ENCODE measurements at places on chromosomes 6 and 20. TPM values are rescaled to one million over a fixed set of nuclear protein-coding genes. Genes with fewer than 3 reads are reported as not detected.

GRCh38 chr20:33169176-33169794 lies 1.3 kb downstream of the BPIFA2 start:
- H3K27ac ChIP-seq, result no peak overlapping the region
- H3K36me3 ChIP-seq, result no peaks in the 10 kb centered on the region
- no peak overlapping the region for H3K4me3 ChIP-seq

DNA sequence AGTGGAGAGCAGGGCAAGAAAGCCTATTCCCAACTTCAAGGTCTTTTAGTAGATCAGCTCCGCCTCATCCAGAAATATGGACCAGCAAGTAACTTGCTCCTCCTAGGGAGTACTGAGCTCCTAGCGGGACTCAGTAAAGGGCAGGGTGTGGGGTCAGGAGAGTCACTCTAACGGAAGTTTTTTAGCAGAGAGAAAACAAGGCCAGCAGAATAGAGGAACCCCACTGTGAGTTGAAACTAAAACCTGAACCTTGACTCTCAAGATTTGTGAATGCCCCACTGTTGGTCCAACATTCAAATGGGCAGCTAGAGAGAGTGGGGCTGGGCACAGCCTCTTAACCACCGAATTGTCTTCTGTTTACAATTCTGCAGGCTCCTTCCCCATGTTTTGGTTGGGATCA lies 244.8 kb downstream of the FARS2 start:
- no peaks in the 10 kb centered on the region for H3K4me1 ChIP-seq
- no peaks in the 10 kb centered on the region for H3K27me3 ChIP-seq
- no peaks in the 10 kb centered on the region for H3K36me3 ChIP-seq
- H3K27ac ChIP-seq, result no peak overlapping the region
- no peak for DNase-seq
- no peak overlapping the region for H3K4me3 ChIP-seq

DNA sequence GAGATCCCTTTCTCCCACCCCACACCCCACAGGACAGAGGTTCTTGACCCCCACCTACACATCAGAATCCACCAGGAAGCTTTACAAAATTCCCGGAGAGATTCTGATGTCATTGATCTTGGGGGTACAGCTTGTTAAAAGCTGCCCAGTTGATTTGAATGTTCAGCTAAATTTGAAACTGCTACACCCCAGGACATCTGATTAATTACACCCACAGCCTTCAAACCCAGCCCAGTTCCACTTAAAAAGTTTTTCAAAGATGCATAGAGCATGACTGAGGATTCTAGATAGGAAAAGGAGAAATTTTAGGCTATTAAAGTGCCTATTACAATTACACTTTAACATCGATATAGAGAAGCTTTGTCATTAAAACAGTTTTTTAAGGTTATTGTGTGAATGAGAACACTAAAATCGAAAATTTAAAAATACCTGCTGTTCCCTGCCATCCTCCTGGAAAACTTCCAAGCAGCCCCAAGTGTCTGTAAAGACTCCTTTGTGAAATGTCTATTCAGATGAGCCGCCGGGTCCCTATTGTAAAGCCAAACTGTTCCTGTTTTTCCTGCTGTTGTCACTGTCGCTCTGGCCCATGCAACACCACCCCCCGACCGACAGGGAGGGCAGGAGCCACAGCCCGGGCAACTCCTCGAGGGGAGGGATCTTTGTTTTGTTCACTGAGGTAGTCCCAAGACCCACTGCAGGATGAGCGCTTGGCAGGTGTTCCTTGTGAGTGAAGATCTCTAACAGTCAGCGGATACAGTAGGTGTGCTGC lies 132.5 kb upstream of the PHACTR3 start:
- no peak for DNase-seq
- no peak overlapping the region for H3K27ac ChIP-seq
- no peaks in the 10 kb centered on the region for H3K27me3 ChIP-seq
- H3K36me3 ChIP-seq, result no peaks in the 10 kb centered on the region
- no peak overlapping the region for H3K4me3 ChIP-seq

Gene RPL10A
- 3,839 TPM for total RNA-seq

DNA sequence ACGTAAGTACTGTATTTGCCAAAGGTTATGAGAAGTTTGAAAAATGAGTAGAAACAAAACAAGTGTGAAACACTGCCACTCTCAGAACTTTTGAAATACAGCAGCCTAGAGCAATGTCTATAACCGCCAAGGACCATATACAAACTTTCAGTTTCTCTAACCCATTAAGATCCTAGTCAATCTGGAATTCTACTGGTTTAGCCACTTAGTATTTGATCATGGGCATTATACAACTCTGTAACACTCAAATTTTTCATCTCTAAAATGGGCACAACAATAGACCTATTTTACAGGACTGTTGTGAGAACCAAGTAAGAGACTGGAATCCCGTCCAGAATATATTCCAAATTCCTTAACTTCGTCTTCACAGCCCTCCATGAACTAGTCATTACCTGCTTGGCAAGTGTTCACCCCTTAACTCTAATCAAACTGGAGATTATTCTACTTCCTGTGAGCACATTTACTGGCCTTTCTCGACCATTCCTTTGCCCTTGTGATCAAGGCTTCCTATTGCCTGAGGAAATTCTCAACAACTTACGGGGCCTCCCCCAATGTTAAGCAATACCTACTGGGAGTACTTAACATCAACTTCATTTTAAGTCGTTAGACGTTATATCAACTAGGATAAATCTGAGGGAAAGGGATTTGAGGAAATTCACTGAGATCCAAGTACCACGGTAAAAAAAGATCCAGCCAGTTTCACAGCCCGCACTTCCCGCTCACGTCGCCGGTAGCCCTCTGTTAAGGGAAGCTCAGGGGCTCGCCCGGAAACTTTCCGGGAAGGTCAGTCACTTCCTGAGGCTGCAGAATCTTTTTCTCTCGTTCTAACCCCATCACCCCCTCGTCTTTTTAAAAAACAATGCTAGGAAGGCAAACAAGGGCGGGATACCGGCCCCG lies 1.1 kb downstream of the EIF2S2 start:
- peak overlapping the region; percentile 84 for H3K27ac ChIP-seq
- H3K4me3 ChIP-seq, result peak overlapping the region; percentile 88
- peak; percentile 58 for DNase-seq
- no peaks in the 10 kb centered on the region for H3K27me3 ChIP-seq

DNA sequence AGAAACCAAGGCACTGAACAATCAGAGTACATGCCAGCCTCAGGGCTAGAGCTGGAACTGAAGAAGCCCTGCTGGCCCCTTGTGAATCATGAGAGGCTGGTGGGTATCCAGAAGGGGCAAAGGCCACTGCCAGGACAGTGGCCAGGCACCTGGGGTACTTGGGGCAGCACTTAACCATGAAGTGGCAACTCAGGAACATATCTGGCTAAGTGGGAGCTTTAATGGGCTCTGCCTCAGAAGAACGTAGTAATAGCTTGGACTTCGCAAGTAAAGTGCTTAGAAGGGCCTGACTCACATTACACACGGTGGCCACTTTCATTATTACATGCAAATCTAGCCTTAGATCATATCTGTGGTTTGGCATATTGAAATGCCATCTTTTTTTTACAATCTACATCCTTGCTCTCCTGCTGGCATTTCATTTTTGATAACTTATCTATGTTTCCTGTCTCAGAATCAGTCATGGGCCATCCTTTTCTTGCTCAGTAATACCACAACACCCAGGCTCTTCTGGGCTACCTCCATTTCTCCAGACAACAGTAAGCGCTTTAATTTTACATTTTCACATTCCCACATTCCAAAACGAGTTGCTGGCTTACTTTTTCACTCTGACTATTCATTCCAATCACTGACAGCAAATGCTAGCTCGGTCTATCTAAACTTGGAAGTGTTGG lies 21.6 kb downstream of the NAPB start:
- peaks cover 12% of the 10 kb centered on the region for H3K4me1 ChIP-seq
- H3K27me3 ChIP-seq, result no peaks in the 10 kb centered on the region
- DNase-seq, result no peak
- H3K36me3 ChIP-seq, result peaks cover 10% of the 10 kb centered on the region

GRCh38 chr20:56362833-56363413 lies 4.1 kb downstream of the FAM210B start:
- DNase-seq, result no peak
- no peak overlapping the region for H3K4me3 ChIP-seq
- no peaks in the 10 kb centered on the region for H3K27me3 ChIP-seq
- H3K4me1 ChIP-seq, result no peaks in the 10 kb centered on the region
- H3K36me3 ChIP-seq, result no peaks in the 10 kb centered on the region

GRCh38 chr6:56073761-56074160 lies 173.6 kb downstream of the COL21A1 start:
- no peaks in the 10 kb centered on the region for H3K4me1 ChIP-seq
- H3K27ac ChIP-seq, result no peak overlapping the region
- H3K4me3 ChIP-seq, result no peak overlapping the region
- no peaks in the 10 kb centered on the region for H3K36me3 ChIP-seq
- DNase-seq, result no peak

DNA sequence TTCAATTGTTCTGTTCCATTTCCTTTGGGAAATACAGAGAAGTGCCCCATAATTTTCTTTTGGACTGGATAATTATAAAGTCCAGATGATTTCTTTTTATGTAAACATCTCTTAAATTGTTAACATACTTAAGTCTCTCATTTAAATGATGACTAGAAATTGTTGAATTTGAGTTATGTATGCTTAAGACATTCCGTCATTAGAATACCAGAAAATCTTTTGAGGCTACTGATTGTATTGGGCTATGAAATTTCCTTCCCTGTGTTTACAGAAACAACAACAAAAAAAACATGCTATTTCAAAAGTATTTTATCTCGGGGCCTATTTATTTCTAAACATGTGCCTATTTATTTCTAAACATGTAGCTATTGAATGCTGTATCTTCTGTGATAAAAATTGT lies 125.4 kb downstream of the SH3BGRL2 start:
- H3K4me3 ChIP-seq, result no peak overlapping the region
- no peaks in the 10 kb centered on the region for H3K4me1 ChIP-seq
- no peaks in the 10 kb centered on the region for H3K27me3 ChIP-seq
- no peaks in the 10 kb centered on the region for H3K36me3 ChIP-seq
- no peak for DNase-seq

DNA sequence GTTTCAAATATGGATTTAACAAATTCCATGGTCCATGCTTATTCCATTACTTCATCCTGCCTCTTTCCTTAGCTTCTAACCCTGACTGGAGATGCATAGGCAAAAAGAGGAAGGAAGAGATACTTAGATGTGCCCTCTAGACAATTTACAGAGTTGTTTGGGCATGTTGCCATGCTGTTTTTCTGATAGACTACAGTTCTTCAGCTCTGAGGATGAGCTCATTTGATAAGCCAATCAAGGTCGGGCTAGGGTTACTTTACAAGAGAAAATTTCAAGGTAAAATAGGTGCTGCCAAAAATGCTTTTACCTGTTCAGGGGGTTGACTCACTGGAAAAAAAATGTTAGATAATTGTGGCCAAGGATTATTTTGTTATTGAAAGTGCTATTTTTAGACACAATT lies 5.9 kb downstream of the HCRTR2 start:
- H3K27me3 ChIP-seq, result no peaks in the 10 kb centered on the region
- no peak overlapping the region for H3K27ac ChIP-seq
- H3K4me1 ChIP-seq, result no peaks in the 10 kb centered on the region
- no peak for DNase-seq
- no peaks in the 10 kb centered on the region for H3K36me3 ChIP-seq

Gene SASH1
- 0.15 TPM for total RNA-seq

Gene SH3BGRL2
- not detected for total RNA-seq

DNA sequence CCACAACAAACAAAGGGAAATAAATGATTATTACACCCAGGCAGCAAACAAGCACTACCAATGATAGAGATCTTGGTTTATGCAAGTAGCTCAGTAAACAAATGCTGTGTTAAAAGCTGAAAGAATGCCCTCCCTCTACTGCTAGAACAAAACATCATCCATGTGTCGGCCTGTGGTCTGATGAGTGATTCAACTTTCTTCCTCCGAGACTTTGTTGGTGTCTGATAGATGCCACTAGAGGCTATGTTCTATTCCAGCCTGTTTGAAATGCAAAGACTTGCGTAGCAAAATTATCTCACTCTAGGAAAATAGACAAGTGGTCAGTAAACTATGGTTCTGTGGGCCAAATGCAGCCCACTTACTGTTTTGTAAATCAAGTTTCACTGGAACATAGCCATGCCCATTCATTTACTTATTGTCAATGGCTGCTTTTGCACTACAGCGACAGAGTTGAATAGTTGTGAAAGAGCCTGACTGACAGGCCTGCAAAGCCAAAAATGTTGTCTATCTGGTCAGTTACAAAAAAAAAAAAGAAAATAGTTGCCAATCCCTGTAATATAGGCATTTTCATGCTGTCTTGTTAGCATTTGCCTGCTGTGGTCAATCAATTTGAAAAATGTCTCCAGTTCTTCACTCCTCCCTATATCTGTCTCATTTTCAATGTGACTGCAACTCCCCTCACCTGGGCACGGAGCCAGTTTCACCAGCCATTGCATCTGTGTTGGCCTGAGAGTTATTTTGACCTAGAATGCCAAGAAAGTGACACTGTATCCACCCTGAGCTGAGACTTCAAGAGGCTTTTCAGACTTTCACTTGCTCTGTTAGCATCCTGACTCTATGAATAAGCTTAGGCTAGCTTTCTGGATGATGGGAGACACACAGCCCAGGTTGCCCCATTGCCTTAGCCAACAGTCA lies 544.6 kb upstream of the BTBD3 start:
- no peak for DNase-seq
- no peak overlapping the region for H3K27ac ChIP-seq
- no peak overlapping the region for H3K4me3 ChIP-seq
- no peaks in the 10 kb centered on the region for H3K27me3 ChIP-seq
- no peaks in the 10 kb centered on the region for H3K4me1 ChIP-seq

DNA sequence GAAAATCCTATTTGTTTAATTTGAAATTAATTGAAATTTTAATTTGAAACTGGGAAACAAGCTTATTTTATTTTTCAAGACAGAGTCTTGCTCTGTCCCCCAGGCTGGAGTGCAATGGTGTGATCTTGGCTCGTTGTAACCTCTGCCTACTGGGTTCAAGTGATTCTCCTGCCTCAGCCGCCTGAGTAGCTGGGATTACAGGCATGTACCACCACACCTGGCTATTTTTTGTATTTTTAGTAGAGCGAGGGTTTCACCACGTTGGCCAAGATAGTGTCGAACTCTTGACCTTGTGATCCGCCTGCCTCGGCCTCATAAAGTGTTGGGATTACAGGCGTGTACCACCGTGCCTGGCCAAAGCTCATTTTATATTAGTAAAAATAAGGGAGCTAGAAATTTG lies 4.2 kb downstream of the SRSF3 start:
- H3K36me3 ChIP-seq, result peaks cover 84% of the 10 kb centered on the region
- H3K4me3 ChIP-seq, result no peak overlapping the region
- H3K27me3 ChIP-seq, result no peaks in the 10 kb centered on the region
- no peak overlapping the region for H3K27ac ChIP-seq
- H3K4me1 ChIP-seq, result peaks cover 40% of the 10 kb centered on the region
- no peak for DNase-seq
